Fibroblast of skin of back (primary cell): ENCODE measurements at places on chromosomes 16 and 17.

DNA sequence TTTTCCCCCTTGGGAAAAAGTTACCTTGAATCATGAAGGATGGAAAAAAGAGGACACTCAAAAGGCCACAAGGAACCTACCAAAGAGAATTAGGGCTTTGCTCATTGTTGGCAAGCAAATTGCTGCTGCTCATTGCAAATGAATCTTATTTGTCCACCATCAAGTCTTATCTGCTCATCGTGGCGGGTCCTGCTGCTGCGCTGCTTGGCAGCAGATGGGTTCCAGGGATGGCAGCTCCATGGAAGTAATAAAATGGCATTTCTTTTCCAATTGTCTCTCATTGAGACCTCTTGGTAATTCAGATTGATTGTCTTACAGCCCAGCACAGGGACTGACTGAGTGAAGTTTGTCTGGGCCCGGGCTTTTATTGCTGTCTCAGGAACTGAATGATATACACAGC lies 118.7 kb downstream of the MRM1 start:
- no peak for DNase-seq

DNA sequence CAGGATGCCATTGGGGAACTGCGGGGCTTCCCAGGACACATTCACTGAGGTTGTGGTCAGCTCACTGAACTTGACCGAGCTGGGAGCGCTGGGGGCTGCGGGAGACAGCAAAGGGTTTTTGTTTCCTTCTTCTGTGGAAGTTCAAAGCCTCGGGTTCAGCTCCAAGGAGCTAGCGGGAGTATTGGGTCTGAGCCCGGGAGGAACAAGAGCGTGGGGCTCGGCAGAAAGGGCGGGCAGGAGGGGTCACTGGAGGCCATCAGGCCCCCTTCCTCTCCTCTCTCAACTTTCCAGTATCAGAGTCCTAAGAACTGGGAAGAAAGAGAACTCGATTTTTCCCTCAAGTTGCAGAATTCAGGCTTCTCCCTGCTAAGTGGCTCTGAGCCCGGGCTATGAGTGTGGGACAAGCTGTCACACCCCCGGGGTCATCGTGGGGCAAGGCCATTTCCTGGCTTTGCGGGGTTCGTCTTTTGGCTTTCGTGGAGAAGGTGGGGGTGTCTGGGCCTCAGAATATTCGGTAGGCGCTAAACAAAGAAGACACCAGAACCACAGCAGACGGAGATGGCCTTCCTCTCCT lies 53.6 kb upstream of the CDC42EP4 start:
- DNase-seq: no peak

DNA sequence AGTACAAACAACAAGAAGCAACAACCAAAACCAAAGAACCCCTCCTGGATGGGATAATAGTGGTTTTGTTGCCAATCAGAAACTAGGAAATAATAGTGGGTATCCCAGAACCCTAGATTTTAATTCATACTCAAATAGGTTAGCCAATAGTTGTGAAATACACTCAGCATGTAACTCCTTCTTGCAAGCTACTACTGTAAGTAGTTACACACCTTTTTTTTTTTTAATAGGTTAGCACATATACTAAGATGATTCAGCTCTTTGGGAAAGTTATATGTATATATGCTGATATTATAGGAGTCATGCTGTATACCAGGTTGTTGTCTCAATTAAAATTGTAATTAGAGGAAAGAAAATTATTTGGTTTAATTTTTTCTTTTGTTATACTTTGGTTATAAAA lies 92.5 kb upstream of the HAS3 start:
- no peak for DNase-seq

GRCh38 chr17:58667934-58668597 lies 23.8 kb downstream of the TEX14 start:
- DNase-seq: no peak

GRCh38 chr16:15807603-15808009 lies 49.2 kb downstream of the MYH11 start:
- DNase-seq: peak; percentile 91

DNA sequence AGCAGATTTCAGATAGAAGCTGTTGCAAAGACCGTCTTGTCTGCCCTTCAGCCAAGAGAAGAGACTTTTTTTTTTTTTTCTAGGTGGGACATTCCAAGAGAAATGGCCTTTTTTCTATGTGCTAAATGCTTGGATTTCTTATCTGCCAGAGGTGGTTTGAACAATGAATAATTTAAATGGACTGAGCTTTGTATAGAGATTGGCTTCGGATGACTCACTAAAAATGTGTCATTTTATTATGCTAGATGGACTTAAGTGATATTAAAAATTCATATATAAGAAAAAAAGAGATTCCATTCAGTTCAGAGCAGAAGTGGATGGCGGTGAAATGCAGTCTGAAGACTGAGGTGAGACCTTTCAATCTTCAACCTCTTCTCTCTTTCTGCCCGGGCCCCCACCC lies 58.4 kb downstream of the MEAK7 start:
- DNase-seq: peak; percentile 44

- peak; percentile 22 for DNase-seq
Observed at GRCh38 chr17:13843862-13844635, 225.3 kb upstream of the COX10 start.

GRCh38 chr17:17816240-17816814 lies 20.5 kb downstream of the SREBF1 start:
- DNase-seq: no peak
